Suppressor macrophage (primary cell): ENCODE measurements at places on chromosomes 1 and 21.

DNA sequence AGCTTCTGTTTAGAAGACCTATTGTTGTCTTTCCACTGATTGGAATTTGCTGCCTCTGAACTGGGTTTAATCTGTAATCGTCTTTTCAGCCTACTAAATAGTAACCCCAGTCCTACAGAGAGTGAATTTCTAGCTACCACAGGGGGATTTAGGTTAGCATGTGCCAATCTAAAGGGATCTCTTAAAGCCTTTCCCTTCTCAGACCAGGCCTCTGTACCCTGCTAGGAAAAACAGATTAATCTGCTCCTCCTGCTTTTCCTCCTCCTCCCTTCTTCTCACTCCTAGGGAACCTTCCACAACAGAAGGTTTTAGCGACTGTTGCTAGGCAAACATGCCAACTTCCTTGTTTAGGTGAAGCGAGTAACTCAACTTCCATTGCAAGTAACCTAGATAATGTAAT is 1.3 kb upstream of the RC3H1 start:
- peak; percentile 57 for DNase-seq

GRCh38 chr1:49728377-49728776 is 295.4 kb downstream of the AGBL4 start:
- no peak for DNase-seq

DNA sequence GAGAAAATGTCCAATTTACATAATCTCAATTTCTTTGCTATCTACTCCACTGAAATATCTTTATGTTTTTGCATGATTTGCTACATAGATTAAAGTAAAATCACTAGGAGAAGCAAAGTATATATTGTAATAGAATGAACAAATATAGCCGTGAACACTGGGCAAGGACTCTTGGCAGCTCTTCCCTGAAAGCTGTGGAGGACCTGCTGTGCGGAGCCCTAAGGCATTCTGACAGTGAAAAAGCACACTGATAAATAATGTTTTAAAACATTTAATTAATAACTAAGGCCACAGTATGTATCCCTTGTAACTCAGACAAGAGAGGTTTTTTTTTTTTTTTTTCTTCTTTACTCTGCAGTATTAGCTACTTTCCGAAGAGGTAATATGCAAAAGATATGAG is 256.1 kb upstream of the DPYD start:
- no peak for DNase-seq

- DNase-seq = no peak
Observed at GRCh38 chr21:40733024-40733397, 113.9 kb downstream of the DSCAM start.

- DNase-seq = no peak
Observed at GRCh38 chr1:209375671-209376365, 207.7 kb upstream of the CAMK1G start.

GRCh38 chr1:26084091-26084561 is 16.7 kb upstream of the TRIM63 start:
- DNase-seq = no peak

DNA sequence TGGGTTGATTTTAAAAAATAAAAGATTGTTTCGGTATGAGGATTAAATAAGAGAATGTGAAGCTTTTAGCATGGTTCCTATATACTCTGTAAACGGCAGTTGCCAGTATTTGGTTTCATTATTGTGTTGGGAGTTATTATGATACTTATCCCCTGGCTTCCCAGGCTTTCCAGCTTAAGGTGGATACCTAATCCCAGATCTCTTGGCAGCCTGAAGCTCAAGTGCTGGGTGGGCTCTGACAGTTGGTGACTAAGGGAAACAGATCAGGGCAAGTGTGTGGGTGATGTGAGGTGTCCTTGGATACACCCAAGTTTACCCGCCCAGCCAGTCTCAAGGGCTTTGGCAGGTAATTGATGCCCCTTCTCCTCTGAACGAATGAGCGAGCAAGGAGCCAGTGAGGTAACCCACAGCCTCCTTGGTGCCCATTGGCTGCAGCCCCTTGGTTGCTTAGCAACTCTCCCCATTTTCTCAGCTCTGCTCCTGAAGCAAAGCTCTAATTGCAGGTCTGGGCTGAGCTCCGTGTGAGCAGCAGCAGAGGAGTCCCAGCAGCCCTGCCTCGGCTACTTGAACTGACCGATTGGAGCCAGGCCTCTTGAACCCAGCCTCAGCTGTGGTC is 6.1 kb downstream of the IPO13 start:
- DNase-seq = no peak

DNA sequence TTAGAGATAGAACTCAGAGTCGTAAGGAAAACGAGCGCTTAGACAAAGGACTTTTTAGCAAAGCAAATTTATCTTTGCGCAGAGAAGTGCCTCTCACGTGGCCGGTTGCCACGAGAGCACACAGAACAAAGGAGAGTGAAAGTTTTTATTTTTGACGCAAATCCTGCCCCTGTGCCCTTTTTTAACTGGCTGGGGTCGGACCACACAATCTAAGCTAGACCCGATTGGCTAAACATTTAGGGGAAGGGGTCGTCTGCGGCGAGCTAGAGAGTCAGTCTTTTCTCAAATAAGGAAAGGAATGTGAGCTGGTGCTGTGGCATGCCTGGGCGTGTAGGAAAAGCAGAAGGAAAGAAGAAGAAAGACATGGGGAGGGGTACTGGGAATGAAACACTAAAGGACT is 2.4 kb downstream of the KRTAP10-2 start:
- no peak for DNase-seq

GRCh38 chr1:25217015-25217414 is 15.3 kb downstream of the SYF2 start:
- DNase-seq = peak; percentile 7

DNA sequence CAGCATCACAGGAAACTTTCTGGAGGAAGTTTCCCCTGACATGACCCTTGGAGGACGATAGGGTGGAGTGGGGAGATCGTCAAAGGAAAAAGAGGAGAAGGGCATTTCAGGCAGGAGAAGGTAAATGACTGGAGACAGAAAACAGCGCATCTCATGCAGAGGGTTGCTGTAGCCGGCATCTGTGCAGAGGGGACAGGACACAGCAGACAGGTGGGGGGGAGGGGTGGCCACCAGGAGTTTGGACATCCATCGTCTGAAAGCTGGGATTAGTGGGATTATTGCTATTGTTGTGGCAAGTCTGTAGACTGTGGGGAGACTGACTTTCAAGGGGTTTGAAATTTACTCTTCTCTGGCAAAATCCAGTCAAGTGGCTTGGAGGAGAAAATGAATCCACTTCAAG is 463.9 kb downstream of the OMA1 start:
- DNase-seq = no peak

DNA sequence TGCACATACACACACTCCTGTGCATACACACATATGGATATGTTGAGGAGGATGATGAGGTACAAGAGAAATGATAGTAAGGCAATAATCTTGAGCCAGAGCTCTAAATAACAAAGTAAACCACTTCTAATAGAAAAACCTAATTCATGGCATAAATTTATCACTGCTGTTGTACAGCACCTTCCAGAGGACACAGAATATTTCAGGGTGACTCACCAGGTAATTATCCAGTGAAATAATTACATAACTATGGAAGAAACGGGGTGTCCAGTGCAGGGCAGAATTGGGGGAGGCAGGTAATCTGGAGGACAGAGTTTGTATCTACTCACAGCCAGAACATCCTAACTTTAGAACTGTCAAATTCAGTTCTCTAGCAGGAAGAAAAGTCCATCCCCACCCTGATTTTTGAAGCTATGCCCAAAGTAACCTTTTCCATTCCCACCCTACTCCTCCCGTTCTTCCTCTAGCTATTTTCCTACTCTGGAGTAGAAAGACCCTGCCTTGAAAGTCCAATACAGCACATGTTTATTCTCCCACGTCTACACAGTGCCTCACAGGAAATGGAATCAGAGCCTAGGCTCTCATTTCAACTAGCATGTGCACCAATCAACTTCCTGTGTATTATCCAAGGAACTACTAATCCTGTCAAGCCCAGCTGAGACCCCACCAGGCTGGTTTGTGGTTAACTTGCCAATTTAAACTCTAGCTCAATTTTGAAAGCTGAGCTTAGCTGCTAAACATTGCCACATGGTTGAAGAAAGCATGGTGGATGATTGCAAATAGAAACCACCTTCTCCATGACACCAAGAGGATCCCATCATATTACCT is 96.6 kb downstream of the PTPN14 start:
- DNase-seq = no peak

- no peak for DNase-seq
Observed at GRCh38 chr1:168556647-168557046, 12.8 kb upstream of the XCL2 start.

- DNase-seq = no peak
Observed at GRCh38 chr1:231272173-231272572, 31.2 kb downstream of the GNPAT start.
